Upper lobe of right lung (tissue), 1 donor: ENCODE measurements at places on chromosomes 1 and 21. TPM values are rescaled to one million over a fixed set of nuclear protein-coding genes. Genes with fewer than 3 reads are reported as not detected.

Gene CBR3
- total RNA-seq: 4.1 TPM

Gene NBPF6
- not detected for total RNA-seq

- DNase-seq: no peak
- H3K4me3 ChIP-seq: no peak overlapping the region
- no peaks in the 10 kb centered on the region for H3K4me1 ChIP-seq
- no peaks in the 10 kb centered on the region for H3K36me3 ChIP-seq
These were observed 29.3 kb upstream of the PLXNA2 start for GRCh38 chr1:208273386-208274017.

Gene WDR64
- total RNA-seq: not detected

DNA sequence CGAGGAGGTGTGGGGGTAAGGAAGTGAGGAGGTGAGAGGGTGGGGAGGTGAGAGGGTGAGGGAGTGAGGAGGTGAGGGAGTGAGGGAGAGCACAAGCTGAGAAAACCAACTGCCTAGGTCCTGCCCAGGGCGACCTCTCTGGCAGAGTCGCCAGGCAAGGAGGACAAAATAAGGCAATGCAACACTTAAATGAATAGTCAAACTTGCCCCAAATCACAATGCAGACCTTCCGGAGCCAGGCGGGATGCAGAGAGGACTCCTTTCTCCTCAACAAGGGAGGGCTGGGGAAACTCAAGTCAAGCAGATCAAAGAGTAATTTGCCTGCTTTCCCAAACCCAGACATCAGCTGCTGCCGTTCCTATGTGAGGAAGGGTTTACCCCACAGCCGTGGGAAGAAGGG is 86.0 kb downstream of the CCDC185 start:
- H3K36me3 ChIP-seq: no peaks in the 10 kb centered on the region
- no peak for DNase-seq
- H3K4me1 ChIP-seq: peaks cover 4% of the 10 kb centered on the region

Gene LIN28A
- not detected for total RNA-seq

- no peaks in the 10 kb centered on the region for H3K4me1 ChIP-seq
- H3K27ac ChIP-seq: no peak overlapping the region
- H3K4me3 ChIP-seq: no peak overlapping the region
- no peak for DNase-seq
- no peaks in the 10 kb centered on the region for H3K36me3 ChIP-seq
These were observed 8.1 kb upstream of the C1orf216 start for GRCh38 chr1:35726450-35727433.

DNA sequence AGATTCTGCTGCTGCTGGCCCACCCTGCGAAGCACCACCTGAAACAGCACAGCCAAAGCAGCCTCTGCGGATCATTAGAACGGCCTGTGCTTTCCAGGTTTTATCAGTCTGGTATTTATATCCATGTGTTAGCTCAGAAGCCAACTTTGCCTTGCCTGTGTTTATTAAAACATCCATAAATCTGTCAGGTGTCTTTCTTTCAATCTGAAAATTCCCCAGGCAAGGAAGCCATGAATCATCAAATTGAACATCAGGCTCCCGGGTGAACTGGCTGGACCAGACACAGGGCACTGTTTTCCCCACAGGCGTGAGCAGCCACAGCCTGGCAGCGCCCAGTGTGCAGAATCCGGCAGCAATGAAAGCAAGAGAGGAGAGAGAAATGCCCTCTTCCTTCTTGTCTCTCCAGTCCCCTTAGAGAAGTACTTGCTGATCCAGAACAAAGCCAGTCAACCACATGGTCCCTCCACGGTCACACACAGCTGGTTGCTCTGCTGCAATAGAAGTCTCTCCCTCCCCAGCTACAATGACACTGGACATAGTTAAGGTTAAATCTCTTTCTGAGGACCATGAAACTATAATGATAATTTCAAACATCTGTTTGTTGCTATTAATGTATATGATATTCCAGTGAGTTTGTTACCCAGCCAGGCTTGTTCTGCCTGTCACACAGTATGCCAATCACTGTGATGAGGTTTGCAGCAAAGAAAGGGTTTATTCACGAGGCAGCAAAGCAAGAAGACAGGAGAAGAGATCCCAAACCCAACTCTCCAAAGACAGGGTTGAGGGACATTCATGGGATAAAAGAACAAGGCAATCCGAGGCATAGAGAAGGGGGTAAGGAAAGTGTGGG is 212.1 kb upstream of the FMN2 start:
- no peak overlapping the region for H3K27ac ChIP-seq
- DNase-seq: no peak
- H3K4me3 ChIP-seq: no peak overlapping the region
- no peaks in the 10 kb centered on the region for H3K36me3 ChIP-seq
- H3K4me1 ChIP-seq: no peaks in the 10 kb centered on the region
- H3K27me3 ChIP-seq: no peaks in the 10 kb centered on the region

Gene CD5L
- total RNA-seq: 0.93 TPM

DNA sequence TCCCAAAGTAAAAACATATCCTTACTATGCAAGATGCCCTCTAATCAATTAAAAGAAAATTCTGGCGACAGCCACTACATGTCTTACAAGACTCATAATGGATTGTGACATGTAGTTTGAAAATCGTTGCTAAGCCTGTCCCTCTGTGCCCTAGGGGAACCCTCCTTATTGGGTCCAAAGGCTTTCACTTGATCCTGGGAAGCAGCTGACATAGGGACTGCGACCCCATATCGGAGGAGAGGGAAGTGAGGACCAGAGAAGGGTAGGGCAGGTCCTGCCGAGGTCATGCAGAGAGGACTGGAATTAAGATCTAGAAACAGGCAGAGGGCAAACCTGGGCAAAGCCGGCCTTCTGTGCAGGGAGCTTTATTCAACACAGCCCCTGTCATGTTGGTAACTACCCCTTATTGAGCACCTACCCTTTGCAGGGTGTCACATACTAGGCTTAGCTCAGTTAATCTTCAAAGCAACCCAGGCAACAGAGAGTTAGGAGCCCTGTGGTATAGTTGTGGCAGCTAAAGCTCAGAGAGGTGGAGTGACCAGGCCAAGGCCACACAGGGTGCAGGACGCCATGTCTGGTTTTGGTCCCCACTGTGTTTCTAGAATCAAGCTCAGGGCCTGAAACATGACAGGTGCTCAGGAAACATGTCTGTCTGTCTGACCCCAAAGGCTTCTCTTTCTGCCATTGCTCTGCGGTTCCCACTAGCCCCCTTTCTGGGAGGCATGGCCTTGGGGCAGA is 18.4 kb upstream of the IFNLR1 start:
- no peak for DNase-seq
- H3K27me3 ChIP-seq: no peaks in the 10 kb centered on the region
- H3K4me1 ChIP-seq: no peaks in the 10 kb centered on the region
- no peak overlapping the region for H3K4me3 ChIP-seq

- no peaks in the 10 kb centered on the region for H3K36me3 ChIP-seq
- H3K4me1 ChIP-seq: peaks cover 78% of the 10 kb centered on the region
- H3K4me3 ChIP-seq: no peak overlapping the region
- DNase-seq: no peak
- H3K27ac ChIP-seq: peak overlapping the region; percentile 80
These were observed 43.3 kb downstream of the GPR3 start for GRCh38 chr1:27435566-27436203.

Gene OR2T29
- total RNA-seq: not detected
